ENCODE measurements at places on chromosomes 16 and 17.

DNA sequence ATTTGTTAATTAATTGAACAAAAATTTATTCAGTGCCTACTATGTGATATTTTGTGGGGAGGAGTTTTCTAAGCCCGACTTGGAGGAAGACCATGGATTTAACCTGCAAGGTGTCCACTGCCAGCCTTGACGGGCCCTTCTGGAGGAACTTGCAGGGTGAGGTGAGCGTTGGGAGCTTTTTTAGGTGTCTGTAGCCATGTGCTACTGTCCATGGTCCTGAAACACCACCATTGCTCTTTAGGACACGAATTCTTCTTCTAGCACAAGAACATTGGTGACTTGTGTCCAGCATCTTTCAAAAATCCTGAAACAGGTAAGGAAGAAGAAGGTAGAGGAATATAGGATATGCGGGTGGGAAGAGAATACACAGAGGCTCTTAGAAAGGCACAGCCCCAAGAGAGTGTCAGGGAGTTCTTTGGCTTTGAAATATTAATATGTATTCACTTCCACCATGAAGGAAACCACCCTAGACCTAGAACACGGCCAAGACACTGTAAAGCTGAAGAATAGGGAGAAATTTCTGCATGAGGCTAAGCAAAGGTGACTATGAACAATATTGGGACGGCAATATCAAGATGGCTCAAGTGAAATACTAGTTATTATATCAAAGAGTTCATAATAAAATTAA lies 27.9 kb upstream of the OR4D1 start:
- no peak for DNase-seq

DNA sequence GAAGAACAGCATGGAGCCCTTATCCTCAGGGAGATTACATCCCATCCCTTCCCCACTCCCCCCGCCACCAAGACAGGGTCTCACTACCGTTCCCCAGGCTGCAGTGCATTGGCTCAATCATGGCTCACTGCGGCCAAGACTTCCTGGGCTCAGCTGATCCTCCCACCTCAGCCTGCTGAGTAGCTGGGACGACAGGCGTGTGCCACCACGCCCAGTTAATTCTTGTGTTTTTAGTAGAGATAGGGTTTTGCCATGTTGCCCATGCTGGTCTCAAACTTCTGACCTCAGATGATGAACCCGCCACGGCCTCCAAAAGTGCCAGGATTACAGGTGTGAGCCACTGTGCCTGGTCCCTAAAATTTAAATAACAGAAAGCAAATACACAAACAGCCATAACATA lies 48.8 kb downstream of the STH start:
- no peak for DNase-seq

DNA sequence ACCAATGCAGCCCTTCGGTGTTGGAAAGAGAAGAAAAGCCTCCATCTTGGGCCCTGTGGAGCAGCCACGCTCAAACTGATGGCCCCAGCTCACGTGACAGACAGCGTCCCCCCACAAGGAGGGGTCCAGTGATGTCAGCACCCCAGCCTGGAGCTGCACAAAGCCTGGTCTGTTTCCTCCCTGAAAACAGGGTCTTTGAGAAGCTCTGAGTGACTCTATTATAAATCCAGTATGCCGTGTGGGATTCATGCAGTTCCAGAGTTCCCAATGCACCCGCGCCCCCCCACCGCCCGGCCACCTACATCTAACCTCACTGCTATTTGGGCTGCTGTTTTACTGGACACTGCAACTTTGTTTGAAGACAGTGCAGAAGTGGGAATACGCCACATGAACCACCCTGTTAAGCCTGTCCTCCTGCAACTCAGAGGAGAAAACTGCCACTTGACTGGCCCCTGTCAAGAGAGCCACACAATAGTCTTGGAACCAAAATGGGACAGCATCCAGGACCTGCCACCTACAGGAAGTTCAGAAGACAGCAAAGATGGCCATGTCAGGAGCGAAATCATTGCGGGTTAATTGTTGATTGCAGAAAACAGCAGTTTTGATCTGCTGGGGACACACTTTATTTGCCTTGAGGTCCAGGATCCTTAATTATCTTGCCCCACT lies 33.1 kb downstream of the PMP22 start:
- no peak for DNase-seq

- DNase-seq: no peak
These were observed 109.8 kb downstream of the ZFHX3 start for GRCh38 chr16:72937916-72938794.

DNA sequence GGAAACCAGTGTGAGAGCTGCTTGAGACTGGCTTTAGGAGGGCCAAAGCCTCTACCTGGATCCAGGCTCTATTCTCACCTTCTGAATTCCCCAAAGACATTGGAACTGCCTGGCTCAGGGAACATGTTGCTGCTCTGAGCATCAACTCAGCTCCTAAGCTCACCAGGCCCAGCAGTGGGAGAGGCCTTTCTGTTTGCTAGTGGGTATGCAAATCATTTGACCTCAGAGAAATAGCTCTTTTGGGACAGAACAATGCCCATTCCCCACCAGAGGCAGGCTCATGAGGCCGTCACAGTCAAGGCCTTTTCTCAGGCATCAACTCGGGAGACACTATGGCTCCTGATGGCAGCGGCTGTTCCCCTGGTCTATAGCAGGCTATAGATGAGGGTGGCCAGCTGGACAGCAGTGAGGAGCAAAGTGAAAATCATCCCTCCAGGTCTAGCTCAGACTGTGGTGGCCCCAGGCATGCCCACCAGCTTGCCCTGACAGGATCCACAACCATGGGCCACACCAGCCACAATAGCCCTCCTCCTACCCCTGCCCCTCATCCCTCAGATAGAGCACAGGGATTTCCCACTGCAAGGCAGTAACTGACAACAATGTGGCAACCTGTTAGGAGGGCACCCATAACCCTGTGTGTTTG lies 30.4 kb upstream of the GFOD2 start:
- DNase-seq: no peak

DNA sequence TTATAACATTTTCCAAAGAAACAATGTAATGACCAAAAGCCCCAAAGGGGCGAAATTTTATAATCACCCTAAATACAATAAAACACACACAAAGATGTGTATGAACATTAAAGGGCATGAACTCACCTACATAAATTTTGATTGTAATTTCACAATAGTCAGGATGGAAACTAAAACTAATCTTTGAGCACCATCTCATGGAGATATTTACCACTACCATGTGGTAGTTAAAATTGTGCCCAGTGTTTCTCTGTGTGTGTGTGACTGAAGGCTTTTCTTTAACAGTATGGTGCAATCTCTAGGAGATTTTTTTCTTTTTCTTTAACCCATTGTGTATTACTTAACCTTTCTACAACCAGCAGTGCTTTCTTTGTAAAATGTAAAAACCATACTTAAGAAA lies 19.7 kb upstream of the MEIOC start:
- DNase-seq: no peak

GRCh38 chr17:33113991-33114370 lies 122.3 kb downstream of the SPACA3 start:
- no peak for DNase-seq

GRCh38 chr17:79936641-79937381 lies 97.6 kb upstream of the CBX4 start:
- no peak for DNase-seq

DNA sequence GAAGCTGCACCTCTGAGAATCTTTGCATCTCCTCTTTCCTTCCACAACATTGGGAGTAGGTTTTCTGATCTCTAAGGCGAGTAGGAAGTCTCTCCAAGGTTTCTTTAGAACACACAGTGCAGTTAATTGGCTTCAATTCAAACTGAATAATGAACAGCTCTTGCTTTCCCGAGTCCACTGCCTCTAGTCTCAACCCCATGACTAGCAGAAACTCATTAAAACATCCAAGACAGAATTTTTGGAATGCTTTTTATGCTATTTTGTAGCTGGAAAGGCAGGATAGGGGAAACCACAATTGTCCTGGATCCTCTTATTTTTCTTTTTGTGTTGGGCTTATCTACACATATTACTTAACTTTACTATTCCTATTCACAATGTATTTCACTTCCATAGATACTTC lies 206.6 kb downstream of the CDH8 start:
- DNase-seq: no peak

DNA sequence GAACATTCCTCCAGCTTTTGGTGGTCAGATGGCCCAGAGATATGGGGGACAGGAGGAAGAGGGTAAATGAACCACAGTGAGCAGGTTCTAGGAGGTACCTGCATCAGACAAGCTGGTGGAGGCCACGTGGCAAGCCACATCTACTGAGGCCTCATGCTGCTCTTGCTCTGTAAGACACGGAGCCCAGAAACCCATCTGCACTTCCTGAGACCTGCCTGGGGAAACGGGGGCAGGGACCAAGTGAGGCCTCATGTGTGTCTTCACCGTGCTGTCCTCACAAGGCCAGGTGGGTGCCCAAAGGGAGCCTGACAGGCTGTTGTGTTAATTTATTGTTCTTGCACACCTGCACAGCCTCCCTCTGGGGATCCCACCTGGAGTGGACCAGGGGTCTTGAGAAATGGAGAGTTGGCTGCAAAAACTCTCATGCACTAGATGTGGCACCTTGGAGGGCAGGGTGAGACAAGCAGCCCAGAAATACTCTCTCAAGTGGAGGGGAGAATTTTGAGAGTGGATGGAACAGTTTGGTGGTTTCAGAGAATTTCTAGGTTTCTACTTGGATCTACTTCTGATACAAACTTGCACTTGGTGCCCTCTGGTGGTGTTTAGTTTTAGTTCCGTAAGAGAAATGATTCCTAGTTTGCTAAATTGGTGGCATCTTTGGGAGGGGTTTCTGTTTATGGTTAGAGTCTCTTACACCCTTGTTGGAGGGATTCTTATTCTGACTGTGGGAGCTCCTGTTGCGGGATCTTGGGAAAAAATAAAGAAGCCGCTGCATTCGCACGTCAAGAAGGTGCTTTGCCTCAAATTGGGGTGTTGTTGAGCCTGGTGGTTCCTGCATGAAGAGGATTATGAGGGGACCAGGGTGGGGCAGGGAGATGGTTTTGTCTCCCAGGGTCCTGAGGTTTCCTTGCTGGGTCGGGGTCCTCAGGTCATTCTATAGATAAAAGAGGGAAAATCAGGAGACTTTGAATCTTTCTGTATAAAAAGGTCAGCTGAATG lies 47.5 kb downstream of the SLC6A2 start:
- DNase-seq: no peak

DNA sequence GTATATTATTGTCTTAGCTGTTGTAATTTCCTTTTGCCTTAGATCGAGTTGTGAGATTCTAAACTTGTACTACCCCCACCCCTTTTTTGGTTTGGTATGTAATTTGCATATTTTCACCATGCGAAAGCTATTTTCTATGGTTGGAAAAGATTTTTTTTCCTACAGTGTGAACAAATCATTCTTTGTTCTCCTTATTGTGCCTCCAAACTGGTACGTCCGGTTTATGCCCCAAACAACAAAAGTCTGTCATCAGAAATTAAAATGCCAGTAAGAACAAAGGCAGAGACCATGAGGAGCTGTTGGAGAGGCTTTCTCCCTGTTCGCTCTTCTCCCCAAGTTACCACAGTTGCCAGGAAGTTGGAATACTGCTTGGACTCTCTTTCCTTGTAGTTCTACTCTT lies 66.1 kb downstream of the BCAS3 start:
- no peak for DNase-seq

DNA sequence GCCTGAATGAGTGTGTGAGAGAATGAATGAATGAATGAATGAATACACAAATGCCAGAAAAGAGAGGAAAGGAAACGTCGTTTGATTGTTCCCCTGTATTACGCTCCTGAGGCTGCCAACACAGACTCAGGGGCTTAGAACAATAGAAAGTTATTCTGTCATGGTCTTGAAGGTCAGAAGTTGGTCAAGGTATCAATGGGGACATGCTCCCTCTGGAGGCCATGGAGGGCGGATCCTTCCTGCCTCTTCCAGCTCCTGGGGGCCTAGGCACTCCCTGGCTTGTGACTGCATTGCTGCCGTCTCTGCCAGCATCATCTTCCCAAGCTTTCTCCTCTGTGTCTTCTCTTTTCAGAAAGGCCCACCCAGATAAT lies 1.5 kb upstream of the SLC38A8 start:
- no peak for DNase-seq
